Muscle of leg (tissue), 16 donors: ENCODE measurements at places on chromosomes 6 and 20.

DNA sequence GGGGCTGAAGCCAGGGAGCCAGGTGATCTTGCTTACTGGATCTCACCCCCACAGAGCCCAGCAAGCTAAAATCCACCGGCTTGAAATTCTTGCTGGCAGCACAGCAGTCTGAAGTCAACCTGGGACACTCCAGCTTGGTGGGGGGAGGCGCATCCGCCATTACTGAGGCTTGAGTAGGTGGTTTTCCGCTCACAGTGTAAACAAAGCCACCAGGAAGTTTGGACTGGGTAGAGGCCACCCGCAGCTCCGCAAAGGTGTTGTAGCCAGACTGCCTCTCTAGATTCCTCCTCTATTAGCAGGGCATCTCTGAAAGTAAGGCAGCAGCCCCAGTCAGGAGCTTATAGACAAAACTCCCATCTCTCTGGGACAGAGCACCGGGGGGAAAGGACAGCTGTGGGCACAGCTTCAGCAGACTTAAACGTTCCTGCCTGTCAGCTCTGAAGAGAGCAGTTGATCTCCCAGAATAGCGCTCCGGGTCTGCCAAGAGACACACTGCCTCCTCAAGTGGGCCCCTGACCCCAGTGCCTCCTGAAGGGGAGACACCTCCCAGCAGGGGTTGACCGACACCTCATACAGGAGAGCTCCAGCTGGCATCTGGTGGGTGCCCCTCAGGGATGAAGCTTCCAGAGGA lies 206.3 kb upstream of the KHDRBS2 start:
- no peak for DNase-seq

GRCh38 chr6:136723780-136724179 lies 68.5 kb downstream of the MAP3K5 start:
- no peak for DNase-seq

DNA sequence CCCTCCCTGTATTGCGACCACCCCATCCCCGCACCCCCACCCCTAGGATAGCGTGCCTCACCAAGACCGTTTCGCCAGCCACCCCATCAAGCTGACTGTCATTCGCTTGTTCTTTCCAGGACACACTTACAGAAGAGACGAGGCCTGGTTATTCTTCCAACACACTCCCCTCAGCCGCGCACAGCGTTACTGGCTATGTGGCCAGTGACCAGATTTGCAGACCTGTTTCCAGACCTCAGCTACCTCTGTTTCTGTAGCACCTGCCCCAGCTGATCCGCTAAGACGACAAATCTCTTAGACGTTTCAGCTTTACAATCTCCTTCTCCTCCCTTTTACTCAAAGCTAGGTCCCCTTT lies 26.1 kb downstream of the HLA-F start:
- no peak for DNase-seq

DNA sequence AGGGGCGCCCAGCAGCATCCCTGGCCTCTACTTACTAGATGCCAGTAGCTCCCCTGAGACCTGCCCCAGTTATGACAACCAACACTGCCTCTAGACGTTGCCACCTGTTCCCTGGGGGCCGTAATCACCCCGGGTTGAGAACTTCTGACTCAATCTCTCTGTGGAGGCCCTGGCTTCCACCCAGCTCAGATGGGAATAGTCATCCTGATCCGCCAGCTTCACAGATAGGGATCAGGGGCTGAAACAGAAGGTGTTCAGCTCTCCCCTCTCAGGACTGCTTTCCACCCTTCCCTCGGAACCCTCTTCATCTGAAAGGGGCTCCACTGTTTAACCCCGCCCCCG lies 3.3 kb downstream of the CAPN11 start:
- DNase-seq, result no peak

DNA sequence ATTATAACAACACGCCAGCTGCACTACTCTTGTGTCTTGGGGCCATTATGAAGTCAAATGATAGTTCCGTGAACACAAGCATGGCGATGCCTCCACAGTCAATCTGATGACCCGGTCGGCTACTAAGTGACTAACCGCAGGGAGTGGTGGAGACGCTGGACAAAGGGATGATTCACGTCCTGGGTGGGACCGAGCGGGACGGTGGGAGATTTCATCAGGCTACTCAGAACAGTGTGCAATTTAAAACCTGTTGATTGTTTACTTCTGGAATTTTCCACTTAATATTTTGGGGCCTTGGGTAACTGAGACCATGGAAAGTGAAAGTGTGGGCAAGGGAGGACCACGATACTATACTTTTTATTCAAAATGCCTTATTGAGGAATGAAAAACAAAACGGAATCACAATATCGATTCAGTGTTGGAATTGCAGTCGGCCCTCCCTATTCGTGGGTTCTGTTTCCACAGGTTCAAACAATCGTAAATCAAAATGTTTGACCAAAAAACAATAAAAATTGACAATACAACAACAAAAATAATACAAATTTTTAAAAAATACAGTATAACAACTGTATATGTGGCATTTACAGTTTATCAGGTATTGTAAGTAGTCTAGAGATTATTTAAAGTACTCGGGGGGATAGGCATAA lies 66.5 kb downstream of the MYLK4 start:
- no peak for DNase-seq

DNA sequence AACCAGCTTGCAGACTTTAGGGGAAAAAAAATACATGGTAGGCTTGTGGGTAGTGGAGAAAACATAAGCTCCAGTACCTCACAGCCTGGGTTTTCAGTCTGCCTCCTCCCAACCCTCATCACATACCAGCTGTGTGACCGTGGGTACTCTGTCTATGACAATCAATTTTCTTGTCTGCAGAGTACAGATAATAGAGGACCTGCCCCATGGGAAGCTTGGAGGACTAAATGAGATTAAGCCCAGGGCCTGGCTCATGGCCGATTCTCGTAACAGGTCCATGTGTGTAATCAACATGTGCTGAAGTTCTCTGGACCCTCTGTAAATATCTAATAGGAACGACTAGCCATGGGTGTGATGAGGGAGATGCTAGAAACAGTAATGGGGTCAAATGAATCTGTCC lies 34.0 kb downstream of the NT5E start:
- no peak for DNase-seq

DNA sequence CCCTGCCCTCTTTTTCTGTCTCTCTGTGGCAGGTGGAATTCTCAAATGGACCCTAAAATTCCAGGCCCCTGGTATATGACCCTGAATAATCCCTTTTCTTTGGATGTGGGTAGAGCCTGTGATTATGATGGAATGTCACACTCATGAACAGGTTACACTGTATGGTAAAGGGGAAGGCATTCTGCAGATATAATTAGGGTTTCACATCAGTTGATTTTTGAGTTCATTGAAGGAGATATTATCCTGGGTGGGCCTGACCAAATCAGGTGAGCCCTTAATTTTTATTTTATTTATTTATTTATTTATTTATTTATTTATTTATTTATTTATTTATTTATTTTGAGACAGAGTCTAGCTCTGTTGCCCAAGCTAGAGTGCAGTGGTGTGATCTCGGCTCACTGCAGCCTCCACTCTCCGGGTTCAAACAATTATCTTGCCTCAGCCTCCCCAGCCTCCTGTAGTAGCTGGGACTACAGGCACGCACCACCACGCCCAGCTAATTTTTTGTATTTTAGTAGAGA lies 13.7 kb upstream of the STMND1 start:
- no peak for DNase-seq

DNA sequence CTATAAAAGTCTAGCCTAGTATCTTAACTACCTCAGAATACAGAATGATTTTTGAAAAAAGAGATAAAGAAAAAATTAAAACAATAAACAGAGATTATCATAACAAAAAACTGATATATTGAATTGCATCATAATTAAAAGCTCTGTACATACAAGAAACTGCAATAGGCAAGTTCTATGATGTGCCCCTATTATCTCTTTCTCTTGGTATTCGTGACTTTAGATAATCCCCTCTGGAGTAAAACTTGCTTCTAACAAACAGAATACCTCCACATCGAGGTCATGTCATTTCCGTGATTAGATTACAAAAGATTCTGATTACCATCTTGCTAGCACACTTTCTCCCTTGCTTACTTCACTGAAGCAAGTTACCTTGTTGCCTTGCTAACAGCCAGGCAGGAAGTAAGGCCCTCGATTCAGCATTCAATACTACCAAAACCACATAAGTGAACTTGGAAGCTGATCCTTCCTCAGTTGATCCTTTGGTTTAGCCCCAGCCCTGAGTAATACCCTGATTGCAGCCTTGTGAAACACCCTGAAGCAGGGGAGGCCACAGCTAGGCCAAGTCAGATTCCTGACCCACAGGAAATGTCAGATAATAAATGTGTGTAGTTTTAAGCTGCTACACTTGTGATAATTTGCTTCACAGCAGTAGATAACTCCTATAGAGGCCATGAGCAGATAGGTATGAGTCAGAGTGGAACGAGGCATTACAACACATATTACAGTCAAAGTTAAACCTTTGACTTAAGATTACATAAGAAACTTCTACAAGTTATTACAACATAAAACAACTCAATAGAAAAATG lies 53.7 kb upstream of the TMX4 start:
- DNase-seq, result no peak

DNA sequence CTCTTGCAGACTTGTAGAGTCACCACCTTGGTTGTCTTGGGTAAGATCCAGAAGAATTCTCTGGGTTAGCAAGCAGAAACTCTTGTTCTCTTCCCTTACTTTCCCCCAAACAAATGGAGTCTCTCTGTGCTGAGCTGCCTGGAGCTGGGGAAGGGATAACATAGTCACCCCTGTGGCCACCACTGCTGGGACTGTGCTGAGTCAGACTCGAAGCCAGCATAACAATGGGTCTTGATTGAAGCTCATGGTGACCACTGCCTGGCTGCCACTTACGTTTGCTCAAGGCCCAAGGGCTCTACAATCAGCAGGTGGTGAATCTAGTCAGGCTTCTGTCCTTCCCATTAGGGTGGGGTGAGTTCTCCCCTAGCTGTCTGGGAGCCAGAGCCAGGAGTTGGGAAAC lies 15.4 kb upstream of the ERVFRD-1 start:
- DNase-seq, result no peak

DNA sequence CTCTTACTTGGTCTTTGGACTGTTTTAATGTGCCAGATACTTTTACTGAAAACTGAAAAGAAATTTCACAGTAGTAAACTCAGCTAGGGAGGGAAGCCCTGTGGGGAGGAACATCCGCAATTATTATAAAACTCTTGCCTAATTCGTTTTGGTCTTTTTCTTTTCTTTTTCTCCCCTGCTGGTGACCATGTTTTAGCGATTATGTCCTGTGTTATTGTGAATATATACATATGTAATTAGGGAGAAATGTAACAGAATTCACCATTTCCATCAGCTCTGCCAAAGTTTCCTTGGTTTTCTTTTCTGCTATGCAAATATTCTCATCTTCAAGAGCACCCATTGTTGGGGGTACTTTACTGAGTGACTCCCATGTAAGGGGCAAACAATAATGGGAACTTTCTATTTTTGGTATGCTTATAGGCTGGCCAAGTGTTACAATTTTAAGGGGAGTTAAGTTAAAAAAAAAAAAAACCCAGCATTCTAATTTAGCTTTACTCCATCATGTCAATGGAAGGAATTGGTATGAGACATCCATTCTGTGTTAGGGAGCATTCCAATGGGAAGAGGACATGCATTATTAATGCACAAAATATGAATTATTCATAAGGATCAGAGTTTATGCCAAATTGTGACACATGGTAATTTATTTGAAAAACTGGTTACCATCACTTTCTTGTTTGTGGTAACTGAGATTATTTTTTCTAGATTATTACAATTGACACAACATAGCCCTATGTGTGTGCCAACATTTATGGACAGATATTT lies 2.0 kb downstream of the DOK5 start:
- DNase-seq, result peak; percentile 67

DNA sequence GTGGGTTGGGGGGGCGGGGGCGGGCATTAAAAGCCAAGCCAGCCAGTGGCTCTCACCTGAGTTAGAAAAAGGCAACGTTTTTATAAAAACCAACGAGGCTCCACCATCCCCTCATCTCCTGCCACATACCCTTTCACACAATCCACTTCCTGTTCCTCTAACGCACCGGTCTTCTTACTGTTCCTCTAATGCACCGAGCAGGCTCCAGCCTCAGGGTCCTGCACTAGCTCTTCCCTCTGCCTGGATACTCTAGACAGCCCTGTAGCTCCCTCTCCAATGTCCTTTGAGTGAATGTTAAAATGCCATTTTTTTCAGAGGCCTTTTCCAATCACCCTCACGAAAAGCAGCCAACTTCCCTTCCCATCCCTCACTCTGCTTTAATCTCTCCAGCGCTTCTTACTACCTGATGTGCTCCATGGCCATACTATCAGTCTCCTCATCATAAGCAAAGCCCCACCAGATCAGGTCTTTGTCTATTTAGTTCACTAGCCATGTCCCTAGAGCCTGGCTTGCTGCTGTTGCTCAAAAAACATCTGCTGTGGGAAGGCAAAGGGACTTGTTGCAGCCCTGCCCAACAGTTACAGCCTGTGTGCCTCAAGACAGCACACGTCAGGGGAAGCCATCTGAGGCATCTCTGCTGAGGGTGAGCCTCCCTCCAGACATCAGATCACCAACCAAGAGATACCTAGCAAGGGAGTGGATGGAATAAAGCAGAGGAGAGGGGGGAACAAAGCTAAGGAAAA lies 3.9 kb downstream of the FKBP1A start:
- DNase-seq, result no peak

- DNase-seq, result peak; percentile 89
Observed at GRCh38 chr6:10014557-10014956, 400.3 kb downstream of the TFAP2A start.
